ENCODE measurements at places on chromosomes 5 and 9. TPM values are rescaled to one million over a fixed set of nuclear protein-coding genes. Genes with fewer than 3 reads are reported as not detected.

- H3K27me3 ChIP-seq, result no peaks in the 10 kb centered on the region
- no peak for DNase-seq
- no peak overlapping the region for H3K27ac ChIP-seq
- H3K4me3 ChIP-seq, result no peak overlapping the region
- no peaks in the 10 kb centered on the region for H3K4me1 ChIP-seq
These were observed 142.0 kb downstream of the EGFLAM start for GRCh38 chr5:38400365-38400764.

DNA sequence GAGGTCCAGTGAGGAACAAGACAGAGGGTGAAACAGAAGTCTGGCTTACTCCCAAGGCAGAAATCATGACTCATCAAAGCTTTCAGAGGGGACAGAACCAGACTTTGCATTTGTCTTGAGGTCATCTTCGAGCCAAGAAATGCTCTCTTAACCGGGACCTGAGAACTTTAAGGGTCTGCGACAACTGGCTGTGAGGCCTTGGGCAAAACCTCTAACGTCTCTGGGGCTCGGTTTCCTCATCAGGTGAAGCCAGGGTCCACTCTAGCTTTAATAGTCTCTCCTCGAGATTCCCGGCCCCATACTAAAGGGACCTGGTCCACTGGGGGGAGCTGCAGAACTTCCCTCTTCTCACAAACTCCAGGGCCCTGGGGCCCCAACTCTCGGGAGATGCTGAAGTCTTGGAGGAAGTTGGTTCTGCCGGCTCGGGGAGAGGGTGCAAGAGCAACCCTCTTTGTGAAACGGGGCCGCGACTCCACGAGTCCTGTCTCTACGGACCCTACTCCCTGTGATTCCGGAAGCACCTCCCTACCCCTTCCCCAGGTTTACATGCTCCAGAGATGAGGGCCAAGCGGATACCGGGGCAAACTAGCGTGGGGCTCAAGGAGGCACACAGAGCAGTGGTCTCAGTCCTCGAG lies 2.6 kb downstream of the GLIS3 start:
- H3K4me3 ChIP-seq, result peak overlapping the region; percentile 44
- H3K27me3 ChIP-seq, result no peaks in the 10 kb centered on the region
- peaks cover 24% of the 10 kb centered on the region for H3K4me1 ChIP-seq
- DNase-seq, result peak; percentile 86
- peak overlapping the region; percentile 91 for H3K27ac ChIP-seq
- H3K36me3 ChIP-seq, result no peaks in the 10 kb centered on the region

GRCh38 chr5:51380603-51381207 lies 2.5 kb upstream of the ISL1 start:
- no peak for DNase-seq
- no peak overlapping the region for H3K4me3 ChIP-seq
- H3K36me3 ChIP-seq, result no peaks in the 10 kb centered on the region
- peaks cover 65% of the 10 kb centered on the region for H3K27me3 ChIP-seq

DNA sequence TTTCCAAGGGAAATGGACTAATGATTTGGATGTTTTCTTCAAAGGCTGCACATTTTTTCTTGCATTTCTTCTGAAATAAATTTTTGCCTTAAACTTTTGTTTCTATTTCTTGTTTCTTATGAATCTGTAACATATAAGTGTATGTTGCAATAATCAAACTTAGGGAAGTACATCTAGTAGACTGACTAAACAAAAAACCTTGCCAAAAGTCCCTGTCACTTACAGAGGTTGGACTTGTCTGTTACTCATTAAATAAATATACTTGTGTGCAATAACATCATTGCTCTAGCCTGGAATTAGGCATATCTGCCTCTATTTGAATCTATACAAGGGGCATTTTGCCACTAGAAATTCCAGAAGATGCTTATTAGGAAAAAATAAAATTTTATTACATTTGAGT lies 56.6 kb downstream of the C6 start:
- no peaks in the 10 kb centered on the region for H3K27me3 ChIP-seq
- H3K36me3 ChIP-seq, result peaks cover 2% of the 10 kb centered on the region
- peaks cover 21% of the 10 kb centered on the region for H3K4me1 ChIP-seq
- H3K4me3 ChIP-seq, result no peak overlapping the region
- no peak overlapping the region for H3K27ac ChIP-seq

Gene REXO4
- total RNA-seq, result 21.8 TPM

DNA sequence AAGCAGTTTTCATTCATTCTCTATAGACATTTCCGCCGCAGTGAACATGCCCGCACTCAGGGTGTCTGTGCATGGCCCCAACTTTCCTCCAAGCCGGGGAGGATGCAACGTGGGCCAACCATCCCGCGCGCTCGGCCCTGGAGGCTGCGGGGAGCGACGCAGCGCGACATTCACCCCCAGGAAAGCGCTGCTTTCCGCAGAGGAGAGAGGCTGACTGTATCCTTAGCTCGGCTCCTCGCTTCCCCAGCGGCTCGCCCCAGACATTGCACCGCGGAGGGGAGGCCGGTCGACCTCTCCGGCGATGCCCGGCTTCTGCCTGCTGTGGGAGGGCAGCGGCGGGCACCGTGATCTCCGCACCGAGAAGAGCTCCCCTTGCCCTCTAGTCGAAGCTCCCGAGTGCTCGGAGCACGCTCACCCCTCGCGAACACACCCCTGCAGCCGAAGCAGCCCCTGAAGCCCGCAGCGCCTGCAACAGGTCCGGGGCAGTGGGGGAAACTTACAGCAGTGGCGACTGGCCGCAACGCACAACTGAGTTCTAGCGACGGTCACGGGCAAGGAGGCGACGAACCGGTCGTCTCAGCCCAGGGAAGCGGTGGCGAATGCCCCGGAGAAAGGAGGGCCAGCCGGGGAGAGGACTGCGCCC lies 600 bp downstream of the ENC1 start:
- DNase-seq, result peak; percentile 56
- peak overlapping the region; percentile 80 for H3K4me3 ChIP-seq
- H3K4me1 ChIP-seq, result peaks cover 36% of the 10 kb centered on the region

DNA sequence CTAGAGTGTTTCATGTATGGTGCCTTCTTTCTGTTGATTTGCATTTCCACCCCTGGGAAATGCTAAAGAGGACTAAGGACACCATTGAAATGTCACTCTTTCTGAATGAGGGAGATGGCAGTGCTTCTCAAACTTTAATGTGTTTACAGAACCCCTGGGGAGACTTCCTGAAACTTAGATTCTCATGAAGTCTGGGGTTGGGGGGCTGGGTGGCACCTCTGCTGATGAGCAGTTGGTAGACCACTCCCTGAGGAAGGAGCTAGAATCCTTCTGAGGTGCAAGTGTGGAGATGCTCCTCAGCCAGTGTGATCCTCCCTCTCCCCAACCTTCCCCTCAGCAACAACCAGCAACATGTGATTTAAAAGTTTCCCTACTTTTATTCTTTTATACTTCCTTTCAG lies 546.8 kb downstream of the LRRC70 start:
- H3K36me3 ChIP-seq, result no peaks in the 10 kb centered on the region
- no peak for DNase-seq
- no peaks in the 10 kb centered on the region for H3K27me3 ChIP-seq

- H3K4me1 ChIP-seq, result no peaks in the 10 kb centered on the region
- no peaks in the 10 kb centered on the region for H3K36me3 ChIP-seq
- DNase-seq, result no peak
- no peak overlapping the region for H3K4me3 ChIP-seq
These were observed 42.2 kb downstream of the FAM240B start for GRCh38 chr9:38677660-38678303.

DNA sequence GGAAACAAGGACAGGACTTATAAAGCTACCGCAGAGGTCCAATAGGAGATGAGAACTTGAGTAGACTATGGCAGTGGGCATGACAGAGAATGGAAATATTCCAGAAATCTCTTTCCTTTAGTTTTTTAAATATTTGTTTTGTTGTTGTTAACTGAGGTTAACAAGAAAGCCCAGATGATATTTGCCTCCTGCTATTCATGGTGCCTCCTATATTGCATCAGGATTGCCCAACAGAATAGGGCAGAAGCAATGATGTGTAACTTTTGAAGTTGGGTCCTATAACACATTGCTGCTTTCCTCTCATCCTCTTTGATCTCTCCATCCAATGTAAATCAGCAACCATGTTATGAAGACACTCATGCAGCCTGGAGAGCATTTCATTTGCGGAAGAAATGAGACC lies 42.8 kb downstream of the PDE4D start:
- H3K4me3 ChIP-seq, result no peak overlapping the region
- no peak overlapping the region for H3K27ac ChIP-seq
- H3K27me3 ChIP-seq, result no peaks in the 10 kb centered on the region
- H3K4me1 ChIP-seq, result no peaks in the 10 kb centered on the region
- DNase-seq, result no peak
- H3K36me3 ChIP-seq, result no peaks in the 10 kb centered on the region

DNA sequence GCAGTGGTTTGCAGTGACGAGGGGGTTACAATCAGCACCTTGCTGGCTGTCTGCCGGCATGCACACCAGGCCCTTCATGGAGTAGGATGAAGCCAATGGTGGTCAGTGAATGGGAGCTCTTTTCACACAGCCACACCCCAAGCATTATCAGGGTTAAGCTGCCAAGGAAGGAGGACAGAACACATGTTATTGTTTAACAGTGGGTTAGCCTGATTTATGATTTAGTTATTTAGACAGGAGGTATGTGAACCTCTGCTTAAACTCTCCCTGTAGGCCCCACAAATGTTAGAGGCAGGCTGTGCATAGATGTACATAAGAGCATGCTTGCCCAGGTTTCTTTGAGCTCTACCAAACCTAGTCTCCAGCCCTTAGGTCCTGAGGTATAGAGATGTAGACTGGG lies 262.9 kb downstream of the SPOCK1 start:
- H3K36me3 ChIP-seq, result no peaks in the 10 kb centered on the region
- no peaks in the 10 kb centered on the region for H3K4me1 ChIP-seq
- DNase-seq, result no peak

- H3K4me3 ChIP-seq, result no peak overlapping the region
- no peaks in the 10 kb centered on the region for H3K36me3 ChIP-seq
These were observed 3.7 kb upstream of the CD274 start for GRCh38 chr9:5446451-5447236.

DNA sequence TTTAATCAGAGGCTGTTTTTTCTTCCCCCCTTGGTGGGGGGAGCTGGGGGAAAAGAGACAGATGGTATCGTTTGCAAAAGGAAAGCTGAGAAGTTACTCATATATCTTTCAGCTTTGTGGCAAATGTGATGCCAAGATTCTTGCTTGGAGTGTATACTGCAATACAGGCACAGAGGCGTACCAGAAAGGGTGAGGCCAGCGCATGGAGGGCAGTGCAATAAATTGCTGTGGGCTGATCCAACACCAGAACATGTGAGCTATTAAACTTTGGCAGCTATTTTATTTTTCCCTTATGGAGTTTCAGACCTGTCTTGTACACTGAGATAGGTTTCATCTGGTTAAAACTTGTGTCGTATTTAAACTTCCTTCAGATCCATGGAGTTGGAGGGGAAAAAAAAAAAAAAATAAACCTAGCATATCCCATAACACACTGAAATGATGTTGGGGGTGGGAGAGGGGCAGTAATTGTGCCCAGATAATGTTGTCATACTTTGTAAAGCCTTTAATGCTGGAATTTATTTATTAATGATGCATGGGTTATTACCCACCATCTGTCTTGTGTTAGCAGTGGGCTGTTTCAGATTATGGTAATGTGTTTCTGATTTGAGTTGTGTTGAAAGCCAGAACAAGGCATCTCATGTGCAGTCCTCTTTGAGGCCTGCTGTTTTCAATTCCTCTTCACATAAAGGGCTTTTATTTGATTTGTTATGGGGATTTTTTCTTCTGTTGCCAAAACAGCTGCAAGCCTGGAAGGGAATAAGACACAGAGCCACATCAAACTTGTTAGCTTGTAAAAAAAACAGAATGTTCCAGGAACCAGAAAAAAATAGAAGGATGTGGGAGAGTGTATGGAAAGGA lies 891.3 kb downstream of the TLE1 start:
- H3K36me3 ChIP-seq, result no peaks in the 10 kb centered on the region
- no peaks in the 10 kb centered on the region for H3K27me3 ChIP-seq
- no peak overlapping the region for H3K4me3 ChIP-seq
- no peak overlapping the region for H3K27ac ChIP-seq
- DNase-seq, result no peak

DNA sequence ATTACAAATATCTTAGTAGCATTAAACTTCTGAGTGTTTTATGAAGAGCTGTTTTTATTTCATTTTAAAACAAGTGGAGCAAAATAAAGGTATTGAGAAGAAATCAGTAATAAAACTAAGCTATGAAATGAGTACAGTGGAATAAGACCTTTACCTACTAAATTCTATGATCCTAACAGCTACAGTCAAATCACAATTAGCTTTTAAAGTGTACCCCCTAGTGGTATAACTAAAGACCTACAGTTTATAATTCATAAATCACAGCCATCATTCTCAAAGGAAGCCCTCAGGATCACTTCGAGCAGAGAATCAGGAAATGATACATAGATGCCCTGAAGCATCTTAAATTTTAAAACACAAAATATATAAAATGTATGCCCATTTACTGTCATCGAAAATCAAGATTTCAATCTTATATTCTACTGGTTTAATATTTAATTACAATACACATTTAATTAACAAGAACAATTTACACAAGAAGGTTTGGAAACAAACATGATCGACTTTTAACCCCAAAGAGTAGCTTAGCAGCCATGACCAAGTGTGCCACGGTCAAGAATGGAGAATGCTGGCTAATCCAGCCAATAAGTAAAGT lies 12.3 kb downstream of the CCNH start:
- no peak for DNase-seq
- no peak overlapping the region for H3K4me3 ChIP-seq
- H3K27me3 ChIP-seq, result no peaks in the 10 kb centered on the region
- peaks cover 20% of the 10 kb centered on the region for H3K36me3 ChIP-seq
- no peak overlapping the region for H3K27ac ChIP-seq
- peaks cover 4% of the 10 kb centered on the region for H3K4me1 ChIP-seq

Gene PCDHGC3
- total RNA-seq, result 16.1 TPM

Gene FOXI1
- total RNA-seq, result not detected

- H3K4me1 ChIP-seq, result no peaks in the 10 kb centered on the region
- H3K4me3 ChIP-seq, result no peak overlapping the region
- H3K27me3 ChIP-seq, result peaks cover 3% of the 10 kb centered on the region
- H3K36me3 ChIP-seq, result no peaks in the 10 kb centered on the region
- H3K27ac ChIP-seq, result no peak overlapping the region
These were observed 16.8 kb upstream of the PHYKPL start for GRCh38 chr5:178249191-178249989.

GRCh38 chr9:10255758-10256157 lies 357.0 kb downstream of the PTPRD start:
- H3K4me1 ChIP-seq, result no peaks in the 10 kb centered on the region
- DNase-seq, result no peak
- H3K27ac ChIP-seq, result no peak overlapping the region

Gene FOXD4L5
- 0.26 TPM for total RNA-seq

DNA sequence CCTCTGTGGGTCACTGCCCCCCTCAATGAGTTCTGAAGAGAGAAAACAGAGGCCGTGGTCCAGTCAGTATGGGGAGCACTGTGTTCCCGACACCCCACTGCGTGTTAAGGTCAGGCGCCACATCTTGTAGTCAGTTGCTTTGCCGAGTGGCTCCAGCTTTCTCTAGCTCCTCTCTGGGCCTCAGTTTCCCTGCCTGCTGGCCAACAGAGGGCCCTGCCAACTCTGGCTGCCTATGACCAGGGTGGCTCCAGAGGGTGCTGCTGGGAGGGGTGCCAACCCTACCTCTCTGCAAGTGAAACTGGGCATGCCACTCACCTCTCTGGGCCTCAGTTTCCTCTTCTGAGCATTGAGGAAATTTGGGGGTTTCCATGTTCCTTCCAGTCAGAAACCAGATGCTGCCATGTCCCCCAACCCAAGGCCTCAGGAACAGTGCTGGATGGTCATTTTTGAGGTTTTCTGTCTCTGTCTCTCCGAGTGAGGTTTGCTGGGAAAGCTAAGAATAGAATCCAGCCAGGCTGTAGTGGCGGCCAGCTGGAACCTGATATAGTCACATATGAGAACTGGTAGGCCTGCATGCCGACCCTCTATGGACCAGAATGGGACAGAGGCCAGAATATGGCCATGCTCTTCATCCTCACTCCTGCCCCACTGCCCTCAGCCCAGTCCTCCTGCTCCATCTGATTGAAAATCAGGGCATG lies 132.1 kb downstream of the PHF2 start:
- no peak overlapping the region for H3K27ac ChIP-seq
- H3K27me3 ChIP-seq, result no peaks in the 10 kb centered on the region
